Hematopoietic multipotent progenitor cell treated with erythropoietin and hydrocortisone succinate and interleukin-3 and kit ligand, for 4 days (in vitro differentiated cells): ENCODE measurements at places on chromosomes 12 and 14.
A peak's percentile ranks its signal among the peaks of the same experiment; 100 is the strongest.

DNA sequence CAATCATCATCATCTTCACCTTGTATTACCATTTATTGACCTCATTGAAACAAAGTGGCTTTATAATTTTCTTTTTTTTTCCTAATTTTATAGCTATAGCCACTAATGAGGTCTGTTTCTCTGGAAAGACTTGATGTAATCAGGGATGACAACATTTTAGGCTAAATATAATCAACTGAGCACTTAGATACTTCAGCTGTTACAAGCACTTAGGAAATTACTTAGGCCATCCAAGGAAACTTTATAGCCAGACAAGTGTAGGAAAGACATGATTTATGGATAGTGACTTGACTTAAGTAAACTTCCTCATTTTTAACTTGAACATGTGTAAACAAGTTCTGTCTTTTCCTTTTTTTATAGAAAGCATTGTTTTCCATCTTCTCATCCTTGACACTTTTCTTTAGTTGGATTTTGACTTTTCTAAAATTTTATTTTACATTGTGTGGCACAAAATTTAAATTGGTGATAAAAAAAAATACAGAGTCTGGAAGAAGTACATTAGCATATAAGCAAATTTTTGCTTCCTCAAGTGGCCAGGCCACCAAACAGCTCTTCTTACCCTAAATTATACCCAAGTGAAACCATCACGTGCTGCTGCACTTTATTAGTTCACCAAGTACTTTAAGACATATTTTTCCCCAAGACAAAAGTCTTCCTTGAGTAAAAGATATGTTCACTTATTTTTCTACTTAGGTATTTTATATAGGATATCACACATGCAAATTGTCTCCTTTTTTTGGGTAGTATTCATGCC lies 15.1 kb downstream of the CPNE8 start:
- peak; percentile 59 for DNase-seq

- no peak for DNase-seq
Observed at GRCh38 chr14:41397926-41398325, 208.8 kb upstream of the LRFN5 start.

DNA sequence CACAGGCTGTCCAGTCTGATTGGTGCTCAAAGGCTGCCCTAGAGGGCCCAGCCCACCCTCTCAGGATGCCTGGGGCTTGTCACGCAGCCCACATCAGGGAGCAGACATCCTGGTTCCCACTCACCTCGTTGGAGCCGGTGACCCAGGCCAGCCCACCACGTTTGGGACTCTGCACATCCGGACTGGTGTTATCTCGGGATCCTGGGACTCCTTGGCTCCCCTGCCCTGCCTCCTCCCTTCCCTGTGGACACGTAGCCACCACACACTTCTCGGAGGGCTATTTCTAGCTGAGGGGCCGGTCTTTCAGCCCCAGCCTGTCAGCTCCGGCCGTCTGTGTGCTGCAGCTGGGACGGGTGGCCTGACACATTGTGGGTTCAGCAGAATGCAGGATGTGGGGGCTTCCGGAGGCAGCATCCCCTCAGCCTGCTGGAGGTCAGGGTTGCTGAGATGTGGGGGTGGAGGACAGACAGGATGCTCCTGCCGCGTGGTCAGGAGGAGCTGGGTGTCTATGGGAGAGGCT lies 12.8 kb upstream of the FGF23 start:
- peak; percentile 57 for DNase-seq

DNA sequence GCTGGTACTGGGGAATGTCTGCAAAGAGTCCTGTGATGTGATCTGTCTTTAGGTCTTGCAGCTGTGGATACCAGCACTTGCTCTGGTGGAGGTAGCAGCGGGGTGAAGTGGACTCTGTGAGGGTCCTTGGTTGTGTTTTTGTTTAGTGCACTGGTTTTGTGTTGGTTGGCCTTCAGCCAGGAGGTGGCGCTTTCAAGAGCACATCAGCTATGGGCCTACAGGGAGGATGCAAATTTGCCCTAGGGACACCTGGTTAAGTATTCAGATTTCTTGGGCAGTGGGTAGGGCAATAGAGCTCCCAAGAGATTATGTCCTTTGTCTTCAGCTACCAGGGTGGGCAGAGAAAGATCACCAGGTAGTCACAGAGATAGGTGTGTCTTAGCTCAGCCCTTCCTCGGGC lies 63.8 kb downstream of the PTGER2 start:
- DNase-seq, result no peak

DNA sequence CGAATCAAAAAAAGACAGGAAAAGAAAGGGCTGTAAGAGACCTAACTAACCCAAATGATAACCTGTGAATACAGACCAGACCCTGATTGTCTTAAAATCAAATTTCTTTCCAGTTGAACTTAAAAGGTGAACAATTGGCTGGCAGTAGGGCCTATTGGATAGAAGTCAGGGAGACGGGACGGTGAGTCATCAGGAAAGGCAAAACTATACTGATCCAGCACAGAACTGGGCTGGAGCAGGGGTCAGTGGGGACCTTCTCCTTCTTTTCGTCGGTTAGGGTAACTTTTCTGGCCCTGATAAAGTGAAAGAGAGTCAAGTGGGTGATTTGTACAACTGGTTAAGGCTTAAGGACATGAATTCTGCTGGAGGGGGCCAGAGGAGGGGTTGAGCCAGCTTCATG lies 84.9 kb upstream of the OTX2 start:
- DNase-seq, result no peak

DNA sequence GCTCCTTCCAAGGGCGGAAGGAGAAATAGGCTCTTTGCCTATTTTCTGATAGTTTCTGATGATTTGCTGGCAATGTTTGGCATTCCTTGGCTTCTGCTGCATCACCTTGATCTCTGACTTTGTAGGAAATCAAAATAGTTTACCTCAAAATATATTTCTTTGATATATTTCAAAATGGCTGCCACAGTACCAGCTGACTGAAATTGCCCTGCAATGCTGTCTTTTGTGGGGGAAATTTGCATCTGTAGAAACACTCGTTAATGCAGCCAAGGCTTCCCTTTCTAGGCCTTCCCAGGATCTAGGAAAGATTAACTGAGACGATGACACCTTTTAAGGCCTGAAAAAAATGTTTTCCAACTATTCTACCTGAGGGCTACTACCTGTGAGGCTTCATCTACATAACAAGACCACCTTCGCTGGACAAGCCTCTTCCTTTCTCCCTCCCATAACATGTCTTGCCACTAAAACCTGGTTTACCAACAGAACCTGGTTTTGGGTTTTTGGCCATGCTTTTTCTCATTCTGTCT lies 212.8 kb upstream of the SSTR1 start:
- DNase-seq, result no peak

DNA sequence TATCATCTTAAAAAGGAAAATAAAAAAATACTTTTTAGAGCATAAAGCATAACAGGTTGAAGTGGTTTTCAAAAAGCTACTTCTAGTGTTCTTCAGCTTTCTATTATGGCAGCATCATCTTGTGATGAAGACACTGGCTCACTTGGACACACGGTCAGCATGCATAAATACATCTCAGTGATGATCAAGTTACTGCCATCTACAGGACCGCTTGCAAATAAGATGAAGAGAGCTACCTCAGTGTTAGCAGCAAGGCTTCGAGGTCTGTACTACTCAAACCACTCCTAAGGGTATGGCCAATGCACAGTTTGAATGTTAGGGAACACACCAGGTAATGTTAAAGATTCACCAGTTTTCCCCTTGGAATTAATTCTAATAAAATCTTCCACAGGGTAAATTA lies 58.8 kb downstream of the GALC start:
- DNase-seq, result peak; percentile 25

DNA sequence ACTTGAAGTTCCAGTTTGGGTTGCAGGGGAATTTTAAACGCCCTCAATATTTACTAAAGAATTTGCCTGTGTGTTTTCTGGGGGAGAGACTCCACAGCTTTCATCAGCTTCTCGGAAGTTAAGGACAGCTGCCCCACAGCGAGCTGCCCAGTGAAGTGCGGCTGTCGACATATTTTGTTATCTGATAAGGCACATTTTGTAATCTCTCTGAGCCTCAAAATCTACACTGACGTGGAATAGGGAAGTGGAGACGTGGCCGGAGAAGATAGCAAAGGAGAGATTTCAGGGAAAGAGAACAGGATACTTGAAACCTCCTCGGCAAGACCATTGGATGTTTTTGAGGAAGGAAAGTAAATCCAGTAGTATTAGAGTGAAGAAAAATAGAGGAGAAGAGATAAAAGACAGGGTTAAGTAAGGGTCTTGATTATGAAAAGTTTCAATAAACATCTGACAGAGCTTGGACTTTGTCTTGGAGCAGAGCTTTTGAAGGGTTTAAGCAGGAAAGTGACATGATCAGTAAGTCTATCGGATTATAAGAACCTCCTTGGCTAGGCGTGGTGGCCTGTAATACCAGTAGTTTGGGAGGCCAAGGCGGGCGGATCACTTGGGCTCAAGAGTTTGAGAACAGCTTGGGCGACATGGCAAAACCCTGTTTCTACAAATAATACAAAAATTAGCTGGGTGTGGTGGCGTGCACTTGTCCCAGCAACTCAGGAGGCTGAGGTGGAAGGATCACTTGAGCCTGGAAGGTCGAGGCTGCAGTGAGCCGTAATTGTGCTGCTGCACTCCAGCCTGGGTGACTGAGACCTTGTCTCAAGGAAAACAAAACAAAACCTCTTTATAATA lies 1.1 kb downstream of the POLR3B start:
- DNase-seq, result peak; percentile 92

DNA sequence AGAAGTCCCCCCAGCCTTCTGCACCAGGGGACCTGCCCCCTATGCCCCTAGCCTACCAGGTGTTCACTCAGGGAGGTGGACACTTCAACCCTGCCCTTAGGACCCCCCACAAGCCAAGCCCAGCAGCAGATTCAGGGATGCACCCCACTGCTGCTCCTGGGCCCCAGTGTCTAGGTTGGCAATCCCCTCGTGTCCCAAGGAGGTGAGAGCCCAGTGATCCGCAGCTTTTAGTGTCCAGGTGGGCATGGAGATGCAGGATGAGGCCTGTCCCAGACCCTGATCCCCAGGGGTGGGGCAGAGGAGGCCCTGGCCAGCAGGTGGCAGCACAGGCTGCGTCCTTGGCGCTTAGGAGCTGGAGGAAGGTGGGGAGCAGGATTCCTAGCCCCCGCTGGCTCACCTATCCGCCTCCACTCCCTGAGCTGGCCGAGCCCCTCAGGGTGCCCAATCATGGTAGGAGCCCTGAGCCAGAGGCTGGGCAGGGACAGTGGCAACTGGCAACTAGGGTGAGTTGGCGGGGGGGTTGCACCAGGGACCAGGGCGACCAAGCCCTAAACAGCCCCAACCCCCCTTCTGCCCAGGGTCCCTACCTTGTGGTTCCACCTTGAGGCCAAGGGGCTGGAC lies 4.1 kb downstream of the CKB start:
- DNase-seq, result peak; percentile 76

GRCh38 chr12:121796855-121797751 lies 3.6 kb upstream of the RHOF start:
- peak; percentile 53 for DNase-seq

DNA sequence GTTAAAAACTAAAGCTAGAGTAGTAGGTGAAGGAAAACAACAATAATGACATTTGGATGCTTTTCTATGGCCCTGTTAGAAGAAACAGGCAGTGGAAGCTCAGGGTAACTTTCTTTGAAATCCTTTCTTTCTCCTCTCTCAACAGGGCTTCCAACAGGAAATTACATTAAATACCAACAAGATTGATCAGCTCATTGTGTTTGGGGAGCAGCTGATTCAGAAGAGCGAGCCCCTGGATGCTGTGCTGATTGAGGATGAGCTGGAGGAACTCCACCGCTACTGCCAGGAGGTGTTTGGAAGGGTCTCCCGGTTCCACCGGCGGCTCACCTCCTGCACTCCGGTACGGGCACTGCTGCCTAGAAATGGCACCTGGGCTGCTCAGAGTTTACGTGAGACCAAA lies 81.5 kb downstream of the ESR2 start:
- DNase-seq, result no peak

DNA sequence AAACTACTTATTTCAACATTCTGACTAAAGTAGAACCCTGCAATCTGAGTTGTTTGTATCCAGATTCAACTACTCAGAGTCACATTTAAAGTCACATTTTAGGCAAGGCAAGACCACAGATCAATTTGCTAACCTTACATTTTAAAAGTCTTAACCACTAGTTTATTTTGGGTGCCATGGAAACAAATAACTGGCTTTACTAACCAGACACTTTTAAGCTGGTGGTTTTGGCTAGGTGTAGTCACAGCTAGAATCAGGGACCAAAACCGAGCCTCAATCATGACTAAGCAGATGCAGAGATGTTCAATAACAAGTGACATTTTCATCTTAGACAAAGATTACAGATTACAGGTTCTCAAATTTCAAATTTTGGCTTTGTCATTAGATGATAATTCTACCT lies 115.3 kb downstream of the PDE6H start:
- no peak for DNase-seq

DNA sequence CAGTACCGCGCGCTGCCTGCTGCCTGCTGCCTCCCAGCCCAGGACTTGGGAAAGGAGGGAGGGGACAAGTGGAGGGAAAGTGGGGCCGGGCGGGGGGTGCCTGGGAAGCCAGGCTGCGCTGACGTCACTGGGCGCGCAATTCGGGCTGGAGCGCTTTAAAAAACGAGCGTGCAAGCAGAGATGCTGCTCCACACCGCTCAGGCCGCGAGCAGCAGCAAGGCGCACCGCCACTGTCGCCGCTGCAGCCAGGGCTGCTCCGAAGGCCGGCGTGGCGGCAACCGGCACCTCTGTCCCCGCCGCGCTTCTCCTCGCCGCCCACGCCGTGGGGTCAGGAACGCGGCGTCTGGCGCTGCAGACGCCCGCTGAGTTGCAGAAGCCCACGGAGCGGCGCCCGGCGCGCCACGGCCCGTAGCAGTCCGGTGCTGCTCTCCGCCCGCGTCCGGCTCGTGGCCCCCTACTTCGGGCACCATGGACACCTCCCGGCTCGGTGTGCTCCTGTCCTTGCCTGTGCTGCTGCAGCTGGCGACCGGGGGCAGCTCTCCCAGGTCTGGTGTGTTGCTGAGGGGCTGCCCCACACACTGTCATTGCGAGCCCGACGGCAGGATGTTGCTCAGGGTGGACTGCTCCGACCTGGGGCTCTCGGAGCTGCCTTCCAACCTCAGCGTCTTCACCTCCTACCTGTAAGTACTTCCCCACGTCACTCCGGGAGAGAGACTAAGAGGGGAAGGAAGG lies at the start of gene LGR5:
TSS of gene LGR5 (plus strand) at position 186 of the 732 bp plus-strand sequence. CDS start at position 469, 283 bp downstream.
- DNase-seq, result no peak

GRCh38 chr14:87111126-87111525 lies 881.9 kb downstream of the GALC start:
- DNase-seq, result no peak

GRCh38 chr12:23540572-23540971 lies 408.9 kb downstream of the SOX5 start:
- no peak for DNase-seq
